ENCODE measurements at places on chromosomes 6 and 20. TPM values are rescaled to one million over a fixed set of nuclear protein-coding genes. Genes with fewer than 3 reads are reported as not detected.

GRCh38 chr20:46252352-46253091 lies 55.8 kb downstream of the CDH22 start:
- no peak for DNase-seq

The TCF15 gene
- 1.3 TPM for polyA plus RNA-seq

The METTL24 gene
- 11.9 TPM for polyA plus RNA-seq

- no peak for DNase-seq
Observed at GRCh38 chr6:55669028-55669427, 90.0 kb upstream of the HMGCLL1 start.

The SLC17A3 gene
- 0.95 TPM for polyA plus RNA-seq

GRCh38 chr6:153957394-153957793 lies 81.6 kb upstream of the OPRM1 start:
- no peak for DNase-seq

- DNase-seq = peak; percentile 40
Observed at GRCh38 chr6:23620911-23621401, 505.1 kb upstream of the NRSN1 start.

DNA sequence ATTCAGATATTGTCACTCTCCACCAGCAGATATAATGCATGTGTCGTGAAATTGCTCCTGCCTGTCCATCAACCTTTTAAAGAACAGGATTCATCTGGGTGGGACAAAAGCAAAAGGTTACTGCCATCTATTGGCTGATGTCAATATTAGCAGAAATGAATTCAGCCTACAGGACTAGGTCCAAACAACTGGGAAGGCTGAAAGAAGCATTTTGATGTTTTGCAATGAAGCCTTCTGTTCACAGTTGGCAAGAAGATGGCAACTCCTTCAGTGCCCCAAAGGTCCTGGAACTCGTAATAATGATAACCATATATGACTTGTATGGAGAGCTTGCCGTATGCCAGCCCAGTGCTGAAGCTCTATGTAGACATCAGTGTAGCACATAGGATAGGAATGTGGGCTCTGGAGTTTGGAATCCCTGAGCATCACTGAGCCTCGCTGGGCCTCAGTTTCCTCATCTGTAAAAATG lies 7.5 kb downstream of the BCAS1 start:
- no peak for DNase-seq

DNA sequence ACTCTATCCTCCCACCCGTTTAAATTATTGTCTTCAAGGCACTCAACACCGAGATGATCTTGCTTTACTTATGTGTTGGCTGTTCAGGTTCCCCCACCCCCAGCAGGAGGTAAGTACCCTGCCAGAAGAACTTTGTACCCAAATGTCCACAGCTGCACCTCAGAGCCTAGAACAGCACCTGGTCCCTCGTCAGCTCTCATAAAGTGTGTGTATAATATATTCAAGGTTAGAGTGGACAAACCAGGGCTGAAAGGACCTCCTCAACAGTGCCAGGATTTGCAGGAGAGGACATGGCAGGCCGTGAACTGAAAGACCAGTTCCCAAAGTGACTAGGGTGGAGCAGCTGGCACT lies 5.9 kb upstream of the CPXM1 start:
- DNase-seq = no peak

- no peak for DNase-seq
Observed at GRCh38 chr6:4299476-4299875, 164.1 kb upstream of the ECI2 start.
